Suprapubic skin (tissue), 4 donors: ENCODE measurements at places on chromosomes 11 and 22. TPM values are rescaled to one million over a fixed set of nuclear protein-coding genes. Genes with fewer than 3 reads are reported as not detected.

Gene PGA5
- total RNA-seq = not detected

Gene TCN1
- 1.6 TPM for total RNA-seq

Gene BIRC3
- total RNA-seq = 10.1 TPM

Gene GRAP2
- 0.16 TPM for total RNA-seq

Gene TRIM51
- total RNA-seq = not detected

Gene CHST1
- 1.1 TPM for total RNA-seq

Gene RIBC2
- total RNA-seq = not detected

Gene UPK2
- not detected for total RNA-seq

Gene KCTD14
- total RNA-seq = 3.7 TPM

Gene WNT11
- total RNA-seq = 19.5 TPM

Gene CRYAB
- 203 TPM for total RNA-seq

Gene ZNF214
- total RNA-seq = 0.55 TPM

Gene MFRP
- not detected for total RNA-seq

Gene SYVN1
- 55.0 TPM for total RNA-seq

Gene SUSD2
- 5.1 TPM for total RNA-seq

Gene EIF3M
- 398 TPM for total RNA-seq

Gene SLC6A5
- total RNA-seq = not detected

Gene MPZL3
- total RNA-seq = 87.2 TPM

Gene DEUP1
- total RNA-seq = not detected

Gene CCDC81
- total RNA-seq = 1.8 TPM

Gene EHF
- 117 TPM for total RNA-seq

Gene WNT7B
- total RNA-seq = 18.7 TPM

Gene NNMT
- total RNA-seq = 257 TPM

Gene SCUBE2
- total RNA-seq = 15.4 TPM

Gene POU2F3
- total RNA-seq = 219 TPM

Gene GLYATL2
- 3.9 TPM for total RNA-seq

Gene F2
- not detected for total RNA-seq

Gene MUC6
- not detected for total RNA-seq

Gene OR52E8
- total RNA-seq = not detected

Gene CCDC116
- 1.0 TPM for total RNA-seq

Gene INPPL1
- total RNA-seq = 31.0 TPM

Gene SLC22A6
- not detected for total RNA-seq

Gene NECTIN1
- 176 TPM for total RNA-seq

Gene SYT8
- 207 TPM for total RNA-seq

Gene PIK3IP1
- total RNA-seq = 126 TPM

Gene GLB1L3
- total RNA-seq = 6.1 TPM

Gene LRRC55
- total RNA-seq = 0.24 TPM

Gene RNF26
- 21.4 TPM for total RNA-seq

Gene BEST1
- 1.5 TPM for total RNA-seq

Gene CASP5
- not detected for total RNA-seq

Gene NXPE2
- not detected for total RNA-seq

Gene BCL2L13
- total RNA-seq = 70.5 TPM

Gene TRIM3
- total RNA-seq = 29.3 TPM

Gene TIGD3
- not detected for total RNA-seq

Gene C11orf16
- not detected for total RNA-seq

Gene KIRREL3
- total RNA-seq = not detected

Gene TEX54
- not detected for total RNA-seq

Gene KRTAP5-1
- not detected for total RNA-seq

Gene TENM4
- total RNA-seq = 43.6 TPM

Gene DPP3
- 22.7 TPM for total RNA-seq

Gene OR1S1
- not detected for total RNA-seq

Gene E2F8
- total RNA-seq = 2.7 TPM

Gene CXCR5
- total RNA-seq = not detected

Gene YPEL4
- total RNA-seq = 1.7 TPM

Gene MUC2
- total RNA-seq = 0.17 TPM
